ENCODE measurements at places on chromosomes 1 and 21. TPM values are rescaled to one million over a fixed set of nuclear protein-coding genes. Genes with fewer than 3 reads are reported as not detected.

DNA sequence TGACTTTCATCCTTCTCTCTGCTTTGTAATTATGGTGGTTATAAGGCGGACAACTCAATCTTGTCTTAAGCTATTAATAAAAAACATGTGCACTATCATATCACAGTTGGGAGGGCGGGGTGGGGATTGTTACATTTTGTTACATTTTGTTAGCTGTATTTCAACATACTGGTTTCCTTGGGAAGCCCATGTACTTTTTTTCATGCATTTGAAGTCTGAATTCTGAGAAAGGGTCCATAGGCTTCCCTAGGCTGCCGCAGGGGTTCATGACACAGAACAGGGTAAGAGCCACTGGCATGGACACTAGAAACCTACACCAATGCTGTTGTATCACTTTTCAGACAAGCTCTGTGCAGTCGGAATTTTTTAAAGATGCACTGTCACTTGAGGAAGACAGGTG is 178.8 kb downstream of the ETS2 start:
- peaks cover 59% of the 10 kb centered on the region for H3K4me1 ChIP-seq
- no peak overlapping the region for H3K27ac ChIP-seq
- H3K36me3 ChIP-seq, result no peaks in the 10 kb centered on the region
- DNase-seq, result no peak
- no peak overlapping the region for H3K4me3 ChIP-seq

- H3K27me3 ChIP-seq, result no peaks in the 10 kb centered on the region
- no peak for DNase-seq
- H3K36me3 ChIP-seq, result no peaks in the 10 kb centered on the region
- H3K4me1 ChIP-seq, result no peaks in the 10 kb centered on the region
- H3K4me3 ChIP-seq, result no peak overlapping the region
Observed at GRCh38 chr1:166377896-166378295, 211.1 kb upstream of the FAM78B start.

The SIK1 gene
- 61.0 TPM for total RNA-seq

GRCh38 chr1:36851087-36851486 is 183.2 kb downstream of the GRIK3 start:
- no peak overlapping the region for H3K27ac ChIP-seq
- H3K4me3 ChIP-seq, result no peak overlapping the region
- no peaks in the 10 kb centered on the region for H3K4me1 ChIP-seq
- H3K36me3 ChIP-seq, result no peaks in the 10 kb centered on the region

GRCh38 chr1:207813946-207814345 is 62.1 kb downstream of the CD46 start:
- DNase-seq, result no peak
- H3K4me3 ChIP-seq, result no peak overlapping the region
- no peaks in the 10 kb centered on the region for H3K36me3 ChIP-seq
- no peaks in the 10 kb centered on the region for H3K27me3 ChIP-seq
- peaks cover 97% of the 10 kb centered on the region for H3K4me1 ChIP-seq

- no peak for DNase-seq
- no peak overlapping the region for H3K27ac ChIP-seq
- no peaks in the 10 kb centered on the region for H3K36me3 ChIP-seq
Observed at GRCh38 chr1:38403667-38404066, 357.1 kb upstream of the POU3F1 start.

DNA sequence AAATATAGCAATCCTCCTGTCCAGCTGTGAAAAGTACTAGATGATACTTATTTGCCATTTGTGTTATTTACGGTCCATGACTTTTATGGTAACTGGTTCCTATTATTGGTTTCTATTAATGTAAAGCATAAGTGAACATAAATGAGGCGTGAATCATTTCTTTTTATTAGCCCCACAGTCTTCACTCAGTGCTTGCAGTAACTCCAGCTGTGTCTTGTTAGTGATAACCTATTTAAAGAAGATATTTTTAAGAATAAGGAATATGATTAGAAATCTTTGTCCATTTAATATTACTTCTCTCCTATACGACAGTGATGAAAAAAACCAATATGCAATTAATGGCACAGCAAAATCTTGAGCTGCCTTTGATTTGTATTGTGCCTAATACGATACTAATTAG is 149.9 kb downstream of the SPATA17 start:
- H3K27me3 ChIP-seq, result no peaks in the 10 kb centered on the region
- no peaks in the 10 kb centered on the region for H3K36me3 ChIP-seq
- DNase-seq, result peak; percentile 72
- no peak overlapping the region for H3K27ac ChIP-seq
- no peak overlapping the region for H3K4me3 ChIP-seq
- no peaks in the 10 kb centered on the region for H3K4me1 ChIP-seq

The GNAT2 gene
- not detected for total RNA-seq

DNA sequence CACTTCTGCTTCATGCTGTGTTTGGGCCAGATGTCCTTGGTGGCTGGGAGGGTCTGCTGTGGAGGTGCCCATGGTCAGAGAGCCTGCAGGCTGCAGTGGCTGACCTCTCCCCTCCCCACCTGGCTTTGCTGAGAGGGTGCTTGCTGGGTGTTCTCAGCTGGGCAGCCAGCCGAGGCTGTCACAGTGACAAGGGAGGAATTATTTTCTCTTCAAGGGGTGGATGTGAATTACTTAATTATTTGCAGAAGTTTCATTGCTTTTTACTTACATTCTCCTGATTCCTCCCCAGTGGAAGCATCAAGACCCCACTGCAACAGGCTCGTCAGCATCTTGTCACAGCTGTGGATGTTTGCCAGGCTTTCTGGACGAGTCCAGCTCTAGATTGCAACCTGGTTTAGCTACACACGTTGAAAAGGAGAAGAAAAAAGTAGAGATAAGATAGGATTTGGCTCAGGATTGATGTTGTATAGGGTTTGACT is 70.3 kb downstream of the GALNT2 start:
- H3K27me3 ChIP-seq, result no peaks in the 10 kb centered on the region
- no peak overlapping the region for H3K4me3 ChIP-seq
- H3K36me3 ChIP-seq, result no peaks in the 10 kb centered on the region
- H3K4me1 ChIP-seq, result peaks cover 20% of the 10 kb centered on the region
- no peak for DNase-seq

DNA sequence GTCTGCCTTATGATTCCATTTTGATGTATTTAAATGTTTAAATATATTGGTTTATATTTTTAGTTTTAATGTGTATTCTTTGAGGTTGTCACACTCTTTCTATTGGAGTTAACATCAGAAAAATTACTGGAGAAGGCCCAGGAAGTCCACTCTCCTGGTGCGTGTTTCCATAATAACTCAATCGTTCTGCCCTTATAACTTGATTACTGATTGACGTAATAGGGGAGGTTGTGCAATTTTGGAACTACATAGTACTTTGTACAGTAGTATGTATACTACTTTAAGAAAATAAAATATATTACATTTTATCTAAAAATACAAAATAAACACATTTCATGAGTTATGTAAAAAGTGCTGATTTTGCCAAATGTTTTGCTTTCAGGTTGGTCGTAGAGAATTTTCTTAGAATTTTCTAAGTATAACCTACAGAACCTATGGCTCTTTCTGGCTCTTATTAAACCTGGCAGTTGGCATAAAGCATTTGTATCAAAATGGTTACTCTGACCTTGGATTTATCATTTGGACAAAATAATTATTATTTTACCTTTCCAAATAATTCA is 5.7 kb downstream of the PLA2G4A start:
- H3K4me1 ChIP-seq, result peaks cover 18% of the 10 kb centered on the region
- no peaks in the 10 kb centered on the region for H3K36me3 ChIP-seq
- no peak overlapping the region for H3K27ac ChIP-seq
- H3K4me3 ChIP-seq, result no peak overlapping the region

The KCNJ6 gene
- total RNA-seq, result 0.03 TPM

DNA sequence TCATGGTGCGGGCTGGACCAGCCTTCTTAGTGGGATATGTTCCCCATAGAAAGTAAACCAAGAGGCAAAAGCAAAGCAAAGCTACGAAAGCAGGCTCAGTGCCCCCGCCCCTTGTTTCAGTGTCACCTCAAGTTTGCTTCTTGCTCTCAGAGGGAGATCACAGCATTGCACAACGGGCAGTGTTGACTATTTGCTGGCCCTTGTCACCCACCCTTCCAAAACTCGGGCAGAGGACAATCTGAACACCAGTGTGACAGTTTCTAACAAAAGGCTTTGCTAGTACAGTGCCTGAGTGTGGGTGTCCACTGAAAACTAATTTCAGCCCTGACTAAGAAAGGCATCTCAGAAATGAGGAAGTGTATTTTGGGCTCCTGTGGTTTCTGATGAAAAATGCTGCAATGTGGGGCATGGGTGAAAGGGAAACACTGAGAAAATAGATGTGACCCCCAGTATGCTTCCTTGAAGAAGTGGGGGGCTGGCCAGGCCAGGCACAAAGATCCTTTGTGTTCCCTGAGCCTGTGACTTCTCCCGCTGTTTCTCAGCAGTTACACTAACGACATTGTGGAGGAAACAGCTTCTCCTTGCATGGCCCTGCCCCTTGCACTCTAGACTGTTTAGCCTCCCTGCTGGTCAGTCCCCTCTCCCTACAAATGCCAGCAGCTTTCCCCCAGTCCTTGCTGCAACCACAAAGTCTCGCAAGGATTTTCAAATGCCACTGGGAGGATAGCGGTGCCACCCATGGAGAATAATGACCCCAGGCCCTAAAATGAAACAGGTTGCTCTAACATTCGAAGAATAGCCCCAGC is 33.3 kb upstream of the KCNE1 start:
- H3K4me1 ChIP-seq, result peaks cover 43% of the 10 kb centered on the region

- H3K27me3 ChIP-seq, result no peaks in the 10 kb centered on the region
- DNase-seq, result no peak
- peaks cover 13% of the 10 kb centered on the region for H3K4me1 ChIP-seq
- no peak overlapping the region for H3K27ac ChIP-seq
- peaks cover 24% of the 10 kb centered on the region for H3K36me3 ChIP-seq
Observed at GRCh38 chr1:95236784-95237575, 3.0 kb downstream of the RWDD3 start.

DNA sequence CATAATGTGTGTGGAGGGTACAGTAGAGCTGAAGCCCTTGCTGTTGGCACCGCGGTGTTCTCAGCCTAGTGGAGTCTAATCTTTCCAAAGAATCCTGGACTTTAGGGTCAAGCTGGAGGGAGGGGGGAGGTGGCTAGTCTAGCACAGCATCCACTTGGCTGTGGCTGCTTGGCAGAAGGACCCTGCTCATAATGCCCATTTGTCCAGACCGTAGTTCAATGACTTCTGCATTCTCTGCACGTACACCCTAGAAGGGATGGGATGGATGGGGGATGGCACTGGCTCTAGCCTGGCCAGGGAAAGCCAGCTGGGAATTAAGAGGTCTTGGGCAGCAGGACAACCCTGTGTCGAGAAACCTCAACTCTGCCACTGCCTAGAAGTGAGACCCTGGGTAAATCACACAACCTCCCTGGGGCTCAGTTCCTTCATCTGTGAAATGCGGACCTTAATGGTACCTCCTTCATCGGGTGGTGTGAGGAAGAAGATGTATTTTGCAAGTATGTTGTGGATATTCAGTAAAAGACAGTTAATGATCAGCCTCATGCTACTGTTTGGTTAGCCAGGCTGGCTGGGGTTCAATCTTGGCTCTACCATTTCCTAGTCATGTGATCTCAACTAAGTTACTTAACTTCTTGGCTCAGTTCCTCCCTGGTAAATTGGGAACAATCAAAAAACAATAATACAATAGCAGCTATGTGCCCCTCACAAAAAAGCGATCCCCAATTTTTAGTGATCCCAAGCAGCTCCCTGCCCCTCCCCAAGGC is 27.2 kb upstream of the CLIC4 start:
- no peaks in the 10 kb centered on the region for H3K27me3 ChIP-seq
- peaks cover 13% of the 10 kb centered on the region for H3K4me1 ChIP-seq
- H3K27ac ChIP-seq, result peak overlapping the region; percentile 53
- H3K4me3 ChIP-seq, result no peak overlapping the region

The MYBPH gene
- total RNA-seq, result 1.3 TPM

The GCSAML gene
- total RNA-seq, result 0.32 TPM

- DNase-seq, result no peak
- H3K27me3 ChIP-seq, result peaks cover 5% of the 10 kb centered on the region
- H3K4me1 ChIP-seq, result no peaks in the 10 kb centered on the region
- no peak overlapping the region for H3K27ac ChIP-seq
Observed at GRCh38 chr1:7921796-7922195, 18.8 kb downstream of the TNFRSF9 start.

DNA sequence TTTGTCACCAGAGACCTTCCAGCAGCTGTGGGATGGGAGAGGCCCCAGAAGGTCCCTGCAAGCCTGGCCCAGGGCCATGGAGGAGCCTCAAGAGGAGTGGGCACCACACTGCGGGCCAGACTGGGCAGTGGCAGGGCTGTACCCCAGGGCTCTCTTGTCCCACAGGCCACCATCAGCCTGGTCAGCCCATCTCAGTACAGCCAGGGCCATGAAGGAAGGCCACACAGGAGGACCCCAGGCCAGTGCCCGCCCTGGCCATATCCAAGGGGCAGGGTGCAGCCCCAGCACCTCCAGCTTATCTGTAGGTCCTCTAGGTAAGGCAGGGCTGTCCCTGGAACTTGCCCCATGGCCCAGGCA is 3.1 kb upstream of the GNB1 start:
- no peaks in the 10 kb centered on the region for H3K36me3 ChIP-seq
- no peaks in the 10 kb centered on the region for H3K27me3 ChIP-seq
- no peak overlapping the region for H3K4me3 ChIP-seq

The SEC16B gene
- total RNA-seq, result 3.3 TPM

DNA sequence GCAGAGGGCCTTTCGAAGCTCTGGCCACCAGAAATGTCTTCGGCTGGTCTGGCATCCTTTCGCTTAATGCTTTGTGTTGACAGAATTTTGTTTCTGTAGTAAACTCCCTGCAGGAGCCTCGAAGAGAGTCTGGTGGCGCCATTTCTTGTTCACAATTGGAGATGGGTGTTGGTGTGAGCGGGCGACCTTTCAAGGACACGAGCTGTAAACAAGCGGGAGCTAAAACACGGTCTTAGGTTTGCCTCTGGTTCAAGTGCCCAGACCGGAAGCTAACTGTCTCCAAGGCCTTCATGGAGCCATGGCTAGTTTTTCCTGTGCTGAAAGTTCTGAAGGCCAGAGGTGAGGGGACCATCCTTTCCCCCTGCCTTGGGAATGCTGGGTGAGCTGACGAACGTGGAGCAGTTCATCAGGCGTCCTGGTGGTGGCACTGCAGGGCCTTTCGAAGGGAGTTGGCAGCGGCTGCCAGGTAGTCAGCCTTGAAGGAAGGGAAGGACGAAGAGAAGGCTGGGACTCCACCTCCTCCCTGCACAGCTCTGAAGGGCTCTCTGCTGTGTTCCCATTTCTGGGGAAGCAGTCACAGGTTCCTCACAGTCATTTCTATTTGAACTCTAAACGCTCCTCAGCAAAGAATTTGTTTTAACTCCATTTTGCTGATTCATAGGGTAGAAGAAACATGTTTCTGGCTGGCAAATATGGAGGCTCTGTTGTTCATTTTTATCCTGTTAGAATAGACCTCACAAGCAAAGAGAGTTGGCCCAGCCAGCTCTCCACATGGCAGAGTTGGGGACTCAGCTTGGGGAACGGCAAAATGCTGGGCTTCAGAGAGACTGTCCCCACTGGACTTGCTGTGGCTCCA is 35.2 kb downstream of the URB2 start:
- peak; percentile 89 for DNase-seq
- no peak overlapping the region for H3K27ac ChIP-seq
- H3K4me1 ChIP-seq, result peaks cover 4% of the 10 kb centered on the region
- peaks cover 31% of the 10 kb centered on the region for H3K36me3 ChIP-seq
- no peaks in the 10 kb centered on the region for H3K27me3 ChIP-seq

- H3K27ac ChIP-seq, result no peak overlapping the region
- H3K27me3 ChIP-seq, result no peaks in the 10 kb centered on the region
- no peaks in the 10 kb centered on the region for H3K4me1 ChIP-seq
Observed at GRCh38 chr1:85124091-85124490, 75.8 kb upstream of the MCOLN3 start.

The ANKRD34A gene
- total RNA-seq, result 0.82 TPM

- H3K4me3 ChIP-seq, result no peak overlapping the region
- peak overlapping the region; percentile 73 for H3K27ac ChIP-seq
- H3K4me1 ChIP-seq, result no peaks in the 10 kb centered on the region
- no peaks in the 10 kb centered on the region for H3K36me3 ChIP-seq
- no peak for DNase-seq
Observed at GRCh38 chr1:119101563-119101962, 38.9 kb downstream of the WARS2 start.
